Activated CD4-positive, alpha-beta T cell treated with anti-CD3 and anti-CD28 coated beads, Interleukin-2, amount 50 U/mL, for 4 hours (primary cell): ENCODE measurements at places on chromosomes 11 and 22.

DNA sequence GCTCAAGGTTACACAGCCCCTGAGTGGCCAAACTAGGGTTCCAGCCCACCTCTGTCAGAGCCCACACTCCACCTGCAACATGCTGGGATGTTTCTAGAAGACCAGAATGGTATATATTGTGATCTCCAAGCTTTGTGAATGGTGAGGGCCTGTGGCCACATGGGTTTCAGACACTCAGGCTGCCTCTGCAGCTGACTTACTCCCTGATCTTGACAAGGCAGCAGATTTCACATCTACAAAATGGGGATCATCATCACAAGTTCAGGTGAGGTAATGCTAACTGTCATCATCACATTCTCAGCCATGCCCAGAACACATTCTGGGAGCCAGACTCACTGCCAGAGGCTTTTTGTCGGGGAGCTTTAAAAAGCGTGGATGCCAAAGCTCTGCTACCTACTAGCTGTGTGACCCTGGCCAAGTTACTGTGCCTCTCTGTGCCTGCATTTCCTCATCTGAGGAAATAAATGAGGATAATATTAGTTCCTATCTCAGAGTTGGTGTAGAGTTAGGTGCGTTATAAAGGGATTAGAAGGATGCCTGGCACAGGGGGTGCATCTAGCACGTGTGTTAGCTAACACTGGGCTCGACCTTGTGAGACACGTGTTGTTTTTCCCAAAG, 24.9 kb upstream of the WNT11 start:
- no peak for DNase-seq

DNA sequence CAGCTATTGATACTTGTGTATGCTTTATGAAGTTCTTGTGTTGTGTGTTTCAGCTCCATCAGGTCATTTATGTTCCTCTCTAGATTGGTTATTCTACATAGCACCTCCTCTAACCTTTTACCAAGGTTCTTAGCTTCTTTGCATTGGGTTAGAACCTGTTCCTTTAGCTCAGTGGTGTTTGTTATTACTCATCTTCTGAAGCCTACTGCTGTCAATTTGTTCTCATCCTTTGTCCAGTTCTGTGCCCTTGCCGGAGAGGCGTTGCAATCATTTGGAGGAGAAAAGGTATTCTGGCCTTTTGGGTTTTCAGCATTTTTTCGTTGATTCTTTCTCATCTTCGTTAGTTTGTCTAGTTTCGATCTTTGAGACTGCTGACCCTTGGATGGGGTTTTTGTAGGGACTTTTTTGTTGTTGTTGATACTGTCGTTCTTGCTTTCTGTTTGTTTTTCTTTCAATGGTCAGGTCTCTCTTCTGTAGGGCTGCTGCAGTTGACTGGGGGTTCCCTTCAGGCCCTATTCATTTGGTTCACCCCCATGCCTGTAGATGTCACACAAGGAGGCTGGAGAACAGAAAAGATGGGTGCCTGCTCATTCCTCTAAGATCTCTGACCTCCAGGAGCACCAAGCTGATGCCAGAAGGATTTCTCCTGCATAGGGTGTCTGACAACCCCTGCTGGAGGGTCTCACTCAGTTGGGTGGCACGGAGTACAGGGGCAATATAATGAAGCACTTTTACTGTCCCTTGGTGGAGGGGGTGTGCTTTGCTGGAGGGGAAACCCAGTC, 35.9 kb upstream of the MUC15 start:
- no peak for DNase-seq

- no peak for DNase-seq
Observed at GRCh38 chr11:47175746-47176327, 842 bp downstream of the ARFGAP2 start.

GRCh38 chr11:84129961-84130576, 843.9 kb upstream of the CCDC90B start:
- no peak for DNase-seq
